ENCODE measurements at places on chromosomes 7 and 10. TPM values are rescaled to one million over a fixed set of nuclear protein-coding genes. Genes with fewer than 3 reads are reported as not detected.

The ZNF212 gene
- total RNA-seq: 12.0 TPM

The PRKG1 gene
- 0.01 TPM for total RNA-seq

The ACSM6 gene
- total RNA-seq: not detected

The PPP1R9A gene
- 3.6 TPM for total RNA-seq

The UTF1 gene
- total RNA-seq: not detected

The TEX47 gene
- not detected for total RNA-seq

The KLF14 gene
- total RNA-seq: 0.06 TPM

The CYP2E1 gene
- total RNA-seq: 0.26 TPM

The VIM gene
- 1,709 TPM for total RNA-seq

The NEUROG3 gene
- not detected for total RNA-seq

The PRSS2 gene
- total RNA-seq: not detected

The LIMK1 gene
- 34.8 TPM for total RNA-seq

The PLPP4 gene
- total RNA-seq: 0.11 TPM

The AGBL3 gene
- total RNA-seq: 1.4 TPM

The ZNF365 gene
- 0.91 TPM for total RNA-seq

The TMEM273 gene
- total RNA-seq: not detected

The CADPS2 gene
- 0.03 TPM for total RNA-seq

The NKX6-2 gene
- total RNA-seq: 0.91 TPM

The ANXA7 gene
- total RNA-seq: 113 TPM

The OR13A1 gene
- not detected for total RNA-seq

The SEPHS1 gene
- total RNA-seq: 79.8 TPM

The SH2B2 gene
- total RNA-seq: 3.7 TPM

The CFAP69 gene
- 2.0 TPM for total RNA-seq

The MAD1L1 gene
- total RNA-seq: 23.7 TPM

The MRPS24 gene
- 250 TPM for total RNA-seq

The TUBAL3 gene
- 0.31 TPM for total RNA-seq

The PNLIPRP1 gene
- not detected for total RNA-seq

The HOXA2 gene
- 0.85 TPM for total RNA-seq

The PTPN20 gene
- 3.9 TPM for total RNA-seq

The HIF1AN gene
- total RNA-seq: 19.1 TPM

The EVX1 gene
- 0.18 TPM for total RNA-seq

The SPDYE2 gene
- not detected for total RNA-seq

The EMX2 gene
- total RNA-seq: not detected

The CEP55 gene
- total RNA-seq: 60.9 TPM

The SPDYE11 gene
- not detected for total RNA-seq

The FAM237B gene
- total RNA-seq: 0.10 TPM

The SLC26A3 gene
- not detected for total RNA-seq

The SLC16A12 gene
- total RNA-seq: 0.45 TPM
